ENCODE measurements at places on chromosomes 12 and 14.
A peak's percentile ranks its signal among the peaks of the same experiment; 100 is the strongest.

GRCh38 chr14:105168093-105168420, 519 bp downstream of the JAG2 start:
- no peak for DNase-seq

DNA sequence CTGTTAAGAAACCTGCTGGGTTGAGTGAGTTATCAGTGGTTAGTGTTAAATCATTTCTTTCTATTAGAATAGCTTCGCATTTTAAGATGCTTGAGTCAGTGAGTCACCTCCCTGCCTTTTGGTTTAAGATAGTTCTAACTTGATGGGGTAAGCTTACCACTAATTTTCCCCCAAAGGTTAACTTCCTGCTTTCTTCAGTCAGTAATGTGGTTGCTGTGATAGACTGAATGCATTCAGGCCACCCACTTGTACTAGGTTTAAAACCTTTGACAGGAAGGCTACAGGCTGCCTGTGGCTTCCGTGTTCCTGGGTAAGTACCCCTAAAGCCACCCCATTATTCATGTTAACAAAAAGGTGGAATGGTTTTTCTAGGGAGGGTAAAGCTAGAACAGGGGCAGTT, 25.3 kb downstream of the CLEC2A start:
- no peak for DNase-seq

- DNase-seq: peak; percentile 48
These were observed 4.2 kb downstream of the SH2B3 start for GRCh38 chr12:111409780-111410430.

- no peak for DNase-seq
These were observed 121.4 kb downstream of the TRMT5 start for GRCh38 chr14:60859525-60859924.

GRCh38 chr14:28515571-28515970, 251.0 kb upstream of the FOXG1 start:
- DNase-seq: no peak

DNA sequence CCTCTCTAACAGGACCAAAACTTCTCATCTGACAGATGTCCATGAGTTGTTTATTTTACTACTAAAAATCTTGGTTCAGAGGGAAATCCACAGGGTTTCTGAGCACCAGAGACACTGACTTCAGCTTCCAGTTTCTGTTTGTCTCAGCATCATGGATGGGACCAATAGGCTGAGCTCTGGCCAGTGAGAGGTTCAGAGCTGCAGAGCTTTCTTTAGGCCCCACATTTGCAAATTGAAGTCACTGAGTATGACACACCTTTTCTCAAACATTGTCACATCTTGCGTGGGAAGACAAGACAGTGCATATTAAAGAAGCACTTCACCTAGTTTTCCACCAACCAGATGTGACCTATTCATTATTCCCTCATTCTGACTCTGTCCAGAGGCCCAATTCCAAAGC, 45.2 kb downstream of the RDH12 start:
- no peak for DNase-seq

DNA sequence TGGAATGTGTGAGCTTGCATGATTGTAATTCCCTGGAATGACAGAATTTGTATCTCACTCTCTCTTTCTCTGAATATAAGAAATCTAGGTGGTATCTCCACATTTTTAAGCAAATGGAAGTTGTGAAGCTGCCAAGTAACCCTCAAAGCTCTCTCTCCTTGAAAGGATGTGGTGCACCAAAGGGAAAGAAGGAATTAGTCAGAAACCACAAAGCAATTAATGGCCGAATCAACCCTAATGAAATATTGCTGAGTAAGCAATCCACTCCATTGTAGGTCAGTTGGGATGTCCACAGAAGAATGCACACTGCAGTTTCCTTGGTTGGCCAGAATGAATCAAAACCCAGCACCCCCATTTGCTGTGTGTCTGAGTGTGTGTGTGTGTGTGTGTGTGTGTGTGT, 153.5 kb downstream of the KCNA5 start:
- no peak for DNase-seq

- no peak for DNase-seq
These were observed 1.5 kb upstream of the POU6F1 start for GRCh38 chr12:51219322-51219721.

DNA sequence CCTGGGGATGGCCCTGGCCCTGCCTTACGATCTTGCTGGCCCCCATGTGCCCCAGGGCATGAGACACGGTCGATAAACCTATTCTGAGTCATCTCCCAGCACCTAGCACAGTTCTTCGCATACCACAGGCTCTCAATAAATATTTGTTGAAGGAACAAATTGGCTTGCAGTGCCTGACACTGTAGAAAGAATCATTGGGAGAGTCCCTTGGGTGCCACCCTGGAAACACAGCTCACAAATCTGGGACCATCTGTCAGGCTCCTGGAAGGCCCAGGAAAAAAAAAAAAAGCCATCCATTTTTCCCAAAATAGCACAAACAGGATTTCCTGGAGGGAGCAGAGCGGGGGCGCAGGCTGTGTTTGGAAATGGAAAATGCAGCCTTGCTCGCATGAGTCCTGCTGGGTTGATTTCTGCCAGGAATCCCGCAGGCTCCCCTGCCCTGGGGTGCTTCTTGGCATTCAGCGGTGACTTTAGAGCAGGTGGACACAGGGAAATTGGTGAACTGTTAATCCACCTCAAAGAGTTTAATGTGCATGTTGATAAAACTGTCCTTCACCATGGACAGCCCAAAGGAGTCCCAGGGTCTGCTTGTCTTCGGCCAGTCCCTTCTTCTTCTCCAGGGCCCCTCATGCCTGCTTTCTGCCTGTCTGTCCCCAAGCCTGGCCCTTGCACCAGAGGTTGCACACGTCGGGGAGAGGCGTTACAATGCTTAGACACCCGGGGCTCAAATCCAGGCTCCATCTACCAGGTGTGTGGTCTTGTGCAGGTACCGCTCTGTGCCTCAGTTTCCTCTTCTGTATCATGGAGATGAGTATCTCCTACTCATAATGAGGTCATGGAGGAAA, 106.1 kb upstream of the RFLNA start:
- DNase-seq: no peak

- DNase-seq: no peak
These were observed 14.4 kb downstream of the RASSF9 start for GRCh38 chr12:85821759-85822158.

- no peak for DNase-seq
These were observed 256.6 kb downstream of the PRKD1 start for GRCh38 chr14:29671034-29671433.

- no peak for DNase-seq
These were observed 389.9 kb downstream of the GRIN2B start for GRCh38 chr12:13591488-13591887.

- DNase-seq: no peak
These were observed 4.0 kb downstream of the PTGER2 start for GRCh38 chr14:52318062-52318461.

GRCh38 chr12:15823360-15824128, 34.4 kb upstream of the EPS8 start:
- no peak for DNase-seq

- DNase-seq: no peak
These were observed 134.0 kb downstream of the GXYLT1 start for GRCh38 chr12:42010715-42011114.

GRCh38 chr14:89618811-89619551, 201.9 kb upstream of the FOXN3 start:
- peak; percentile 62 for DNase-seq

DNA sequence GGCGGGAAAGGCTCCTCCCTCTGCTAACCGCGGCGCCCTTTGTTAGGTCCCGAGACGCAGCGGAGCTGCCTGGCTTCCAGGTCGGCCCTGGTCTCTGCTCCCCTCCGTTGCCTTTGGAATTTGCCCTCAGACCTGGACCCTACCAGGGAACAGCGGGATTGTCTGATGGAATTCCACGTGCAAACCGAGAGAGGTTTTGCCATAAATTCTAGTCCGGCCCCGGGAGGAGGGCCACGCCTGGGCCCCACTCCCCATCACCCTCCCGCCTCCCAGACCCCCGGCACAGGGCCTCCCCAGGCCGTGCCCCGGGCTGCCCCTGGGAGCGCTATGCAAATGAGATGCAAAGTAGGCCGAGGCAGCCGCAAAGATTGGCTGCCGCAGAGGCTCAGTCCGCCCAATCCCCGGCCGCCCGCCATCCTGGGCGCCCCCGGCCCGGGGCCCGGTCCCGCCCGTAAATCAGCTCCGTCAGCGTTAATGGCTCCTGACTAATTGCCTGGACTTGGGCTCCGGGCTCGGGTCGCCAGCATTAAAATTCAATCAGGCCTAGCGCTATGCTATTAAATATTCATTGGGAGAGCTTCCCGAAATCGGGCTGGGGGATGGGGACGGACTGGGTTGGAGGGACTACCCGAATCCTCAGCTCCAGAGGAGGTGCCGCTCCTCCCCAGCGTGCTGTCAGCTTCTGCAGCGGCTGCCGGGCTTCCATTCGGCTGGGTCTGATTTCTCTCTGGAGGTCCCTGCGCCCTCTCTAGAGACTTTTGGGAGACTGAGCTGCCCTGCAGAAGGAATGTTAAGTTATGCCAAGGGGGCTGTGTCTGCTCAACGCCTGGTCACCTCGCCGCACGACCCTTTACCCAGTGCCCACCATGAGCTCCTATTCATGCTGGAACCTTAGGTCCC, 15.7 kb upstream of the FIGNL2 start:
- DNase-seq: peak; percentile 31

DNA sequence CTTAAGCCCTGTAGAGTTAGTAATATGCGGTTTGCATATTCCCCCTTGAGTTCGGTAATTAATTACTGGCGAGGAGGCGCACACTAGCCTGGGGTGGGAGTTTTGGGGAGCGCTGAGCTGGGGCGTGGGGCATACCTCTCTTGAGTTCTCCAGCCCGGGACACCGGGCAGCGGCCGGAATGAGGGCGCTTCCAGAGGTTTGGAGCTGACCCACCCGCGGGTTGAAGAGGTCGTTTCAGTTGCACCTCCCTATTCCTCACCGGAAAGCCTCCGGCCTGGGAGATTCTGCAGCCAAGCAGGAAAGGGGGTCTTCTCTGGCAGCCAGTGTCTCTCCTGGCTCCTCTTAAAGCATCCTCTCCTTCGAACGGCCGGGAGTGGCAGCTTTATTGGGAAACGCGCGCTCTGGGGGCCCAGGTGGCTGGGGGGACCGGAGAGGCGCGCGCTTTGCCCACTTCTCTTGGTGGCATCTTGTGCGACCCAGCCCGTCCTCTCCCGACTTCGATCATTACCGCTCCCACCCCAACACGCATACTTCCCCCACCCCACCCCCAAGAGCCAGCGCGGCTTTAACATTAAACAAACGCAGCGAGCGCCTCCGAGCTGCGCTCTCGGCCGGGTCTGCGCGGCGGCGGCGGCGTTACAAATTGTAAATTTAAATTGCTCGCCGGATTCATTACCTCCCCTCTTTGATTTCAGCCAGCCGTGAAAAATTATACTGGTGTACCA, 3.9 kb upstream of the LHX5 start:
- DNase-seq: no peak

DNA sequence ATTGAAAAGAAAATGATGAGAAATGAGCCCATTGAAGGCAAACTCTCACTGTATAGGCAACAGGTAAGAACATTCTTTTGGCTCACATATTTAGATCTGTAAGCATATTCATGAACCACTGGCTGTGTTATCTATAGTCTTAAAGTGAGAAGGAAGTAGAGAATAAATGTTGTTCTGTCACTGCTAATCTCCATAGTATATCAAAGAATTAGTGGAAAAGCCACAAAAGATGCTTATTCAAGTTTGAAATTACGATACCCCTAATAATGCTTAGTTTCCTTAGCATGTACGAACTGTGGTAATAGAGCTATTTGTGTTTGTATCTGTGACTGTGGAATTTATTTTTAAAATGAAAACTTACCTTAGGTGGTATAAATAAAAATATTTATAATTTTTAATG, 22.8 kb downstream of the IFT81 start:
- no peak for DNase-seq

DNA sequence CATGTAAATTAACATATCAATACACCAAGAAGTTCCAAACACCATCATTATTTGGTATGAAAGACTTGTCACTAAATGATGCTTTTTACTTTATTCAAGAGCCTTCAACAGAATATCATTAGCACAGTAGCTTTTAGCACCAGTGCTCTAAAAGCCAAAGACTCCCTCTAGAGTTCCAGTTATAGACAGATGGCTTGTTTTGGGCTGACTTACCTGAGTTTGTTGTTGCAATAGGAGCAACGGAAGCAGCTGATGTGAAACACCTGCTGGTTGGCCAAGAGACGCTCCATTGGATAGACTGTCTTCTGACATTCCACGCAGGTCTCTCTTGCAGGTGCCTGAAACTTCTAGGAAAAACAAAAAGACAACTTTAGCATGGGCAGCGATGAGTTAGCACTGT, 14.5 kb upstream of the CERS5 start:
- DNase-seq: no peak

GRCh38 chr14:57686304-57686703, 179.6 kb downstream of the SLC35F4 start:
- no peak for DNase-seq

- no peak for DNase-seq
These were observed 1345.3 kb upstream of the SEL1L start for GRCh38 chr14:82878951-82879350.

GRCh38 chr14:71488703-71489191, 443.5 kb upstream of the RGS6 start:
- DNase-seq: no peak

- DNase-seq: no peak
These were observed 72.3 kb downstream of the OTX2 start for GRCh38 chr14:56738020-56738419.

DNA sequence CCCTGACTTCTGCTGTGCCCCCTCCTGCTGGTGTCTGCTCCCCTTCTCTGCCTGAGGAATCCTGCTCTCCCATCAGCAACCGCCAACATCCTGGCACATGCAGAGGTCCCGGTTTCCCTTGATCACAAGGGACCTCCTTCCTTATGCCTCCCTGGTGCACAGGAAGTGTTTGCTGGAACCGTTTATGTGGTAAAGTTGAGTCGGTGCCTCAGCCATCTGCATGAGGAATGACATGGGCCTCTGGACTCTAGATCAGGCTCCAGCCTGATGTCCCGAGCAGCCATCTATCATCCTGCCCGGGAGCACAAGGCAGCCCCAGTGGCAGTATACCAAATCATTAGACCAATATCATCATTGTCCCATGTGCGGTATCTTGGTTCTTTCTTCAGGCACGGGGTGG, 90.4 kb downstream of the BORCS5 start:
- DNase-seq: no peak

GRCh38 chr12:53231921-53232645, at the start of gene RARG:
Gene RARG (minus strand): TSS chr12:53232209. CDS start chr12:53227545, 4,664 bp downstream.
- DNase-seq: peak; percentile 75

GRCh38 chr14:49193332-49194065, 392.7 kb downstream of the RPS29 start:
- no peak for DNase-seq

- no peak for DNase-seq
These were observed 393.8 kb downstream of the NPAS3 start for GRCh38 chr14:33332497-33332896.

GRCh38 chr12:19992311-19992710, 376.0 kb upstream of the PDE3A start:
- DNase-seq: no peak

- DNase-seq: no peak
These were observed 25.8 kb upstream of the RAB35 start for GRCh38 chr12:120142231-120142877.

DNA sequence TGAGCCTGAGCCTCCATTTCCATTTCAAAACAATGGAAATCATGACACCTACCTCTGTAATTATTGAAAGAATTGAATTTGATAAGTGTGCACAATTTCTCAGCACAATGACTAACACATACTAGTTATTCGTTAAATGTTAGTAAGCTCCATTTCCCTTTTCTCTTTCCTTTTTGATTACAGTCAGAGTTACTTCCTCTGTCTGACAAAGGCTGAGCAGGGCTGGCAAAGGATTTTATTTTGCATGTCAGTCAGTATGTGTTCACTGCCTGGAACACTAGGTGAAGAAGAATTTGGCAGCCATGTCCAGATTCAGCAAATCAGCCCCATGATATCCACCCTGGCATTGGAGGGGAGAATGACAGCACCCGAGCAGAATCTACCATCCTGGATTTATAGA, 12.2 kb upstream of the RHOJ start:
- no peak for DNase-seq

GRCh38 chr14:91065266-91065665, 4.8 kb upstream of the RPS6KA5 start:
- no peak for DNase-seq
